ENCODE measurements at places on chromosomes 12 and 14.

DNA sequence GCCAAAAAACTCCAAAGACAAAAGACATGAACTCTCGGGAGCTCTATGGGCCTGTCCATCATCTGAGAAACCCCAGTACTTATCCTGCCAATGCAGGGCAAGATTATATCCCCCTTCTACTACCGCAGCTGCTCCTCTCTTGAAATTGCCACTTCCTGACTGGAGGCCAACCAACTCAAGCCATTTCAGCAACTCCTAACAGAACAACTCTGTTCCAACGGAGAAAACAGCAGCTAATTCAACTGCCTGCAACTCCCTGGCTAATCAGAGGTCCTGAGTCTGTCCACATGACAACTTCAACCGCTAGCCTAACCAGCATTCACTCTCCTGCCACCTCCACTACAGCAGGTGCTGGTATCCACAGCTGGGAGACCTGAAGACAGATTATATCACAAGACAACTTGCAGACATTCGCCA is 24.1 kb downstream of the CEP83 start:
- no peak for DNase-seq

GRCh38 chr12:32727237-32727636 is 28.5 kb downstream of the YARS2 start:
- DNase-seq = no peak

DNA sequence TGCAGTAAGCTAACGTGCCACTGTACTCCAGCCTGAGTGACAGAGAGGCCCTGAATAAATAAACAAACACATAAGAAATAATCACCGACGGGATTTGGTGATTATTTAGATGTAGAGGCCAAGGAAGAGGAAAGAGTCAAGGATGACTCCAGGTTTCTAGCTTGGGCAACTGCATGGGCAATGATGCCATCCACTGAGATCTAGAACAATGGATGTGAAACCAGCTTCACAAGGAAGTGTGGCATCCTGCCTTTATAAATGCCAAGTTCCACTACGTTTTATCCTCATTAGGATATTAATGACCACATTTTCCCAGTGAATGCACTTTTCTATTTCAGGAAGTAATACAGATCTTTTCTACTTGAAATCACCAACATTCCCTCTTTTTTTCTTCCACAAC is 10.9 kb upstream of the PTGER2 start:
- DNase-seq = no peak

DNA sequence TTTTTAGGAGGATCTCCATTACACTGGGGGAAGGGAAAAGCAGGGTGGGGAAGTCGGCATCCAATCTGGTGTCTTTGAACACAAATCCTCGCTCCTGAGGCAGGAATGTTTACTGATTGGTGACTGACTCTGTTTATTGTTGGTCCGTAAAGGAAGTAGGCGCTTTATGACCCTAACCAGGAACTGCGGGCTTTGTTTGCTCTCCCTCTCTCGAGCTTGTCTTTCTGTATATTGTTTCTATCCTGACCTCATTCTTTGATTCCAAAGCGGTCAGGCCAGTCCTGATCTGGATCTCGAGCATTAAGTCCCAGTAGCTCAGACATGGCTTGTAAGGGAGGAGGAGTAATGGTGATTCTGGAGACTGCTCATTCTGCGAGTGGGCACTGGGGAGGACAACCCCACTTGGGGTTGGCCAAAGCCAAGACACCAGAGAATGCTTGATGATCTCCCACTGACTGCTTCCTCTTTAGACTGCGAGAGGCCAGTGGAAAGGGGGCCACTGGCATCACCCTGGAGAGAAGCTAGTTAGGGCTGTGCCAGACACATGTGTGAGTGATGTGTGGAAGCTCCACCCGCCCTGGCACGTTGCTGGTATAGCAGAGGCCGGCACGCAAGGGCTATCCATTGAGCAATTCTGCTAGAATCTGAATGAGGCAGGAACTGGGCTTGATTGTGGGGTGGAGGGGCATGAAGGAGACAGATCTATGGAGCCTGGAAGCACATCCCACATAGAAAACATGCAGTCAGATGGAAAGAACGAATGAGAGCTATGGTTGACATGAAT is 194.6 kb downstream of the PAX9 start:
- DNase-seq = no peak

DNA sequence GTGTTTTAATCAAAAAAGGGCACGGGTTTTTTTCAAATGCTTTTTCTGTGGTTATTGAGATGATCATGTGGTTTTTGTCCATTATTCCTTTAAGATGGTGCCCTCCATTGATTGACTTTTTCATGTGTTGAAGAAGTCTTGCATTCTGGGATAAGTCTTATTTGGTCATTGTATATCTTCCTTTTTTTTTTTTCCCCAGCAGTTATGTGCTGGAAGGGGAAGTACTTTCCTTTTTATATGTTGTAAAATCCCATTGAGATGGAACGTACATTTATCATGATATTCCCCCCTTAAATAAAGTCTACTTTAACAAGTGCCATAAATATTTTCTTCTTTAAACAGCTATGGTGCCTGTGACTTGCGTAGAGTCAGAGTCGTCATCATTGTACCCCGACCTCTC is 24.8 kb upstream of the MUCL1 start:
- no peak for DNase-seq

DNA sequence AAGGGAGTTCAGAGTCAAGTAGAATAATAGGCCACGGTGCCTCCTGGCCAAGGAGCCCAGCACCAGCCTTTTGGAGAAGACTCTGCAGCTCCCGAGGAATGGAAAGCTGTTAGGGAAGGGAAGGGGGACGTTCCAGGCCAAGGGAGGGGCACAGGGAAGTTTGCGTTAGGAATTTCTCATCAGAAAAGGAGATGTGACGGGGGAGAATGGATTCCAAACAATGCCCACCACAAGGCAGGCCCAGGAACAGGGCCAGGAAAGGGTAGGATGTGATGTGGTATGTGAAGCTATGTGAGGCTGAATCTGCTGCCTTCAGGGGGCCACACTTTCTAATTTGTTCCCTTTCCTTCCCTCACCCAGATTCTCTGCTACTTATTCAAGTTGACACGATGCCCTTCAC is 46.0 kb downstream of the DGLUCY start:
- DNase-seq = no peak

DNA sequence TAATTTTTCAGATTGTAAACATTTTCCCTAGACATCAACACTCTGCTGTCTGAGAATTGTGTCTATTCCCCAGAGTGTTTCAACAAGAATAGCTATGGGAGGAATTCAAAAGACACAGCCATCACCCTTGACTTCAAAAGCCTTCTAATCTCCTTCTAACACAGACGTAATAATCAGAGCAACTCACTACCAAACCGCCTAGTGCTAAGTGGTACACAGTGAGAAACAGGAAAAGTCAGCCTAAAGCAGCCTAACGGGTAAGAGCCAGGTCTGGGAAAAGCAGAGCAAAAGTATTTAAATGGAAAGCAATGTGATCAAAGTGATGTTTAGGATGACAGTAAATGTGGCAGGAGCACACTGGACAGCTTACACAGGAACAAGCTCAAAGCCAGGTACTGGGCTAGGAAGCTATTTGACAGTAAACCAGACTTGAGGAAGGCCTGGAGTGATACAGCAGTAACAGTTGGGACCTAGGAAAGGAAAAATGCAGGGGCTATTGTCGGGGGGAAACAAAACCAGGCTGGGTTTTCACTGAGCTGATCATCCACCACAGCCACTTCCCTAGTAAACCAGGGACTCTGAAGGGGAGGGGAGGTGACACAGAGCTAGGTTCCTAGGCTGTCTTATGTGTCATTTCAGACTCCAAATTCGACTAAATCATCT is 29.4 kb downstream of the CORO1C start:
- DNase-seq = no peak

GRCh38 chr12:58204071-58204470 is 262.7 kb downstream of the ATP23 start:
- no peak for DNase-seq

DNA sequence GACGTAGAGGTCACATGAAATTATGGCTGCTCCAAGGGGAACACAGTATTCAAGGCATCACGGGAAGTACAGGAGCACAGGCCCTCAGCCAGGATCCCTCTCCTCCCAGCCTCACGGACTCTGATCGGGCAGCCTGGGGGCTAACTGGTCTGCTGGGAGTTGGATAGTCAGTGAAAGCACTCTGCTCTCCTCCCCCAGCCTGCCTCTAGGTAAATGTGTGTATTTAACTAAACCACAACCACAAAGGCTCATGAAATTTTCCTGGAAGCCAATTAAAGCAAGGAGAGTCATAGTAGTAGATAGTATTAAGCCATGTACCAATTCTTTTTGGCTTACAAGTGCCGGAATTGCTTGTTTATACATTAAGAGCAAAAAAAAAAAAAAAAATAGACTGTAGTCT is 254.3 kb downstream of the MSRB3 start:
- no peak for DNase-seq

DNA sequence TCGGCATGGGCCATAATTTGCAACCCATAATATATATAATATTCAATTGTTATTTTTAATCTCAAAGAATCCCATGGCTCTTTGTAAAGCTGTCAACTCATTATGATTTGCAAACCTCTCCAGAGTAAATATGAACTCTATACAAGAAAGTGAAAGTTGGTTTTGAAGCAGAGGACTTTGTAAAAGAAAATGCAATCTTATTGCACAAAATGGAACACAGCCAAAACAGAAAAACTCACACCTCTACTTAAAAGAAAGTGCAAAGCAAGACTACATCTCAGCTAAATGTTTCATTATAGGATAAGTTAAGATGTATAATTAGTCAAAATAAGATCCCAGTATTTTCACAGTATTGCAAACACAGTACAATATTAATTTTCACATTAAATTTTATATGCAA is 111.2 kb upstream of the FLRT2 start:
- no peak for DNase-seq

DNA sequence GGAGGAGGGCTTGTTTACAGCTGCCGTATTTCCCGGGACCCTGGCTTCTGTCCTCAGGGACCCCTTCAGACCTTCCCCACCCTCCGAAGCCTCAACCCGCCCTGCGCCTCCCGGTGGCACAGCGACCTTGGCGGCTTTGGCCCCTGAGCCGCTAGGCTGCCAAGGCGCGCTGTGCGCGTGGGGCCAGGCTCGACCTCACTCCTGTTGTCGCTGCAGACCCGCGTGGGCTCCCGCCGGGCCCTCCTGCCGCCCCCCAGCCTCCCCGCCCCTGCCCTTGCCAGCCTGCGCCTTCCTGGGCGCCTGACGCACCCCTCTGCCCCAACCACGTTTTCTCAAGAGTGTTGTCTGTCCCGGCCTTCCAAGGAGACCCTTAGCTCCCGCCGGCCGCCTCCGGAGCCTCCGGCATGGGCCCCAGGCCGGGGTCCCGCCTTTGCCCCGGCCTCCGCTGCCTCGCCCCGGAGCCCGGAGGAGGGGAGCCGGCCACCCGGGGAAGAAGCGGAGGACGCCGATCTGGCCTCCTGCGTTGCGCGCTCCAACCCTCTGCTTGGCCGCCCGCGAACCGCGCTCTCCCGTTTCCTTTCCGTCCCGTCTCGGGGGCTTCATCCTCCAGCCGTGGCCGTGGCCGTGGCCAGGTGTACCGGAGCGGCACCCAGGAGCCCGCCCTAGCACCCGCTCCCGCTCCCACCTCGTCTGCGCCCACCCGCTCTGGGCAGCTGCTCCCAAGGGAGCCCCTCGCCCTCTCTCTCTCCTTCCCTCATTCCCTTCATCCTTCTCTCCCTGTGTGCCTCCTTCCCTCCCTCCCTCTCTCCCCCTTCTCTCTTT is 19.9 kb downstream of the PPP2R5C start:
- peak; percentile 25 for DNase-seq

DNA sequence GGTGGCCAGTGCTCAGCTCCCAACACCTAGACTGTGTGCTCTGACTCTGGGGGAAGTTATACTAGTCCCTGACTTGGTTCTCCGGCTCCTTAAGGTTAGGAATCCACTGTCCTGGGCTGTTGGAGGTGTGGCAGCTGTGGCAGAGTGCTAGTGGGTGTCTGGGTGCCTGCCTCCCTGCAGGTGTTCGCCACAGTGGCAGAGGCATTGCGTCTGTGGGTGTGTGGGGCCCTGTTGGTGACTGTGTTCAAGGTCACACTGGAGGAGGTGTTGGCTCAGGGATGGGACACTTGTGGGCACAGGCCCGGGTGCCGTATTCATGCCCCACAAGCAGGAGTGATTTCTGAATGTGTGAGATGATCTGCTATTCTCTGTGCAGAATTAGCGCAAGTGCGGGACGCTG is 467.4 kb downstream of the TMEM121 start:
- no peak for DNase-seq

DNA sequence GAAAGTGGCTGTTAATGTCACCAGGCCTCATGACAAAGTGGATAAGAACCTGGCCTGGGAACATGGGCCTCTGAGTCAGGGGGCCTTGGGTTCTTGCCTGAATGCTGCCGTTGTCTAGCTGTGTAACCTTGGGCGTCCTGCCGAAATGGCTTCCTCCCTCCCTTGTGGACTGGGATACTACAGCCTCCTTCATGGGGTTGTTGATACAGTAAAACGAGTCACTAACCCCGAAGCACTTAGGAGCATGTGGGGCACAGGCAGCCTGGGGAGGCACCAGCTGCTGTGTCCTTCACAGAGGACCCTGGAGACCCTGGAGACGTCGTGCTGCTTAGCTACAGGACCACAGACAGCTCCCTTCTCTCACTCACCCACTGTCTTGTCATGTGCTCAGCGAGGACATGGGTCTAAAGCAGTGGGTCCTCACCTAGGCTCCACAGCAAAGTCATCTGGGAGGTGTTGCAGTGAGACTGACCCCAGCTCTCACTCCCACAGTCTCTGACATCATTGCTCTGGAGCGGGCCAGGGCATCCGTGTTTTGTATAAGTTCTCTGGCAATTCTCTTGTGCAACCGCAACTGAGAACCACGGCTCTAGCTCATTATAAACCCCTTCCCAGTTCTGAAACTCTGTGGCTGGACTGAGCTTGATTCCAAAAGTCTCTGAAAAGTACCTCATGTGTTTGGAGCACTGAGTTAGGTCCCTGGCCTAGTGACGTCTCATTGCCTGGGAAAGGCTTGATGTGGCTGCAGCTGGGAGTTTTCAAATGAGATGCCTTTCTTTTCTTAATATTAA is 42.1 kb downstream of the SERPINA3 start:
- DNase-seq = no peak

- no peak for DNase-seq
These were observed 107.1 kb downstream of the NPAS3 start for GRCh38 chr14:33045760-33046159.

- DNase-seq = no peak
These were observed 6.0 kb downstream of the TMEM63C start for GRCh38 chr14:77187649-77188012.

DNA sequence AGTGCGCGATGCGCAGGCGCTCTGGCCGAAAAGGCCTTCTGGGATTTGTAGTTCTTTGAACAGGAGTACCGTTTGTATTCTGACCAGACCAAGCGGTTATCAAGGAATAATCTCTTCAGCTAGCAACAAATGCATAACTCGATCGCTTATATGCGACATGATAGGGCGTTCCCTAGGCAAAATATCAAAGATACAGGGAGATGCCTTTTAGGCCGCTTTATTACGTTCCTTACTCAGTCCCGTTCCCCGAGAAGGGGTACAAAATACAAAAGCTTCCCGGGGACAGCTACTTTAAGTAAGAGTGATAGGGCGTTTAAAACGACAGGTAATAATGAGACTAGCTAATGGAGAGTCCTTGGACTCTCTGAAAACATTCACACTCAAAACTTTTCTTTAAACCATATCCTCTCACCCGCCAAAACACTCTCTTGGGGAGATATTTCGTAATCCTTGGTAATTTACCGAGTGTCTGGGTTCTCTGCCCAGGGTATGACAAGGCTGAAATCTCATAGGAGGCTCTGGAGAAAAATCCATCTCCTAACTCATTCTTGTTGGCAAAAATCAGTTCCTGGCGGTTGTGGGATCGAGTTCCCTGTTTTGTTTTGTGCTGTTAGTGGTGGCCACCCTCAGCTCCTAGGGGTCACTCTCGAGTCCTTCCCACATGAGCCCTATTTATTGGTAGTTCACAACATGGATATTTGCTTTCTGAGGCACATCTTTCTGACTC is 412 bp upstream of the SNW1 start:
- peak; percentile 5 for DNase-seq

Data from CD4-positive, alpha-beta T cell treated with Interleukin-21 for 1 hour (primary cell).